ENCODE measurements at places on chromosomes 16 and 17. TPM values are rescaled to one million over a fixed set of nuclear protein-coding genes. Genes with fewer than 3 reads are reported as not detected.
A peak's percentile ranks its signal among the peaks of the same experiment; 100 is the strongest.

GRCh38 chr17:37828651-37829124 lies 83.8 kb upstream of the HNF1B start:
- no peaks in the 10 kb centered on the region for H3K27me3 ChIP-seq
- H3K27ac ChIP-seq, result no peak overlapping the region
- no peak overlapping the region for H3K4me3 ChIP-seq
- no peaks in the 10 kb centered on the region for H3K4me1 ChIP-seq

- no peak for DNase-seq
- H3K4me1 ChIP-seq, result no peaks in the 10 kb centered on the region
- H3K27ac ChIP-seq, result no peak overlapping the region
- H3K4me3 ChIP-seq, result no peak overlapping the region
- H3K36me3 ChIP-seq, result no peaks in the 10 kb centered on the region
Measured at GRCh38 chr16:73683804-73684203, 612.8 kb upstream of the PSMD7 start.

- no peak for DNase-seq
- no peaks in the 10 kb centered on the region for H3K36me3 ChIP-seq
- H3K4me1 ChIP-seq, result peaks cover 15% of the 10 kb centered on the region
- H3K27ac ChIP-seq, result no peak overlapping the region
Measured at GRCh38 chr17:4332296-4332970, 34.0 kb downstream of the UBE2G1 start.

Gene TAX1BP3
- total RNA-seq, result 177 TPM

Gene GLYR1
- 85.1 TPM for total RNA-seq

GRCh38 chr17:40522250-40522960 lies 21.0 kb upstream of the TNS4 start:
- no peak overlapping the region for H3K27ac ChIP-seq
- H3K36me3 ChIP-seq, result no peaks in the 10 kb centered on the region
- no peaks in the 10 kb centered on the region for H3K27me3 ChIP-seq
- no peak overlapping the region for H3K4me3 ChIP-seq

GRCh38 chr17:50346313-50347116 lies 589 bp downstream of the XYLT2 start:
- H3K27ac ChIP-seq, result peak overlapping the region; percentile 66
- peak; percentile 48 for DNase-seq
- no peaks in the 10 kb centered on the region for H3K36me3 ChIP-seq
- peaks cover 5% of the 10 kb centered on the region for H3K4me1 ChIP-seq
- H3K27me3 ChIP-seq, result no peaks in the 10 kb centered on the region

Gene HS3ST6
- not detected for total RNA-seq

GRCh38 chr16:89922477-89922883 lies 662 bp upstream of the TUBB3 start:
- H3K27me3 ChIP-seq, result peaks cover 26% of the 10 kb centered on the region
- H3K4me1 ChIP-seq, result peaks cover 39% of the 10 kb centered on the region
- H3K36me3 ChIP-seq, result no peaks in the 10 kb centered on the region

- H3K4me3 ChIP-seq, result no peak overlapping the region
- no peaks in the 10 kb centered on the region for H3K36me3 ChIP-seq
- H3K27ac ChIP-seq, result no peak overlapping the region
- no peaks in the 10 kb centered on the region for H3K4me1 ChIP-seq
Measured at GRCh38 chr16:1217526-1217925, 7.5 kb downstream of the TPSG1 start.

GRCh38 chr17:43737722-43738121 lies 20.9 kb downstream of the SOST start:
- H3K27ac ChIP-seq, result no peak overlapping the region
- no peaks in the 10 kb centered on the region for H3K36me3 ChIP-seq
- DNase-seq, result no peak
- no peaks in the 10 kb centered on the region for H3K4me1 ChIP-seq
- no peaks in the 10 kb centered on the region for H3K27me3 ChIP-seq

GRCh38 chr17:76793775-76794174 lies 55.9 kb downstream of the MFSD11 start:
- peaks cover 7% of the 10 kb centered on the region for H3K4me1 ChIP-seq
- no peaks in the 10 kb centered on the region for H3K36me3 ChIP-seq
- no peak overlapping the region for H3K27ac ChIP-seq
- no peak for DNase-seq
- no peak overlapping the region for H3K4me3 ChIP-seq

Gene PRSS33
- not detected for total RNA-seq

DNA sequence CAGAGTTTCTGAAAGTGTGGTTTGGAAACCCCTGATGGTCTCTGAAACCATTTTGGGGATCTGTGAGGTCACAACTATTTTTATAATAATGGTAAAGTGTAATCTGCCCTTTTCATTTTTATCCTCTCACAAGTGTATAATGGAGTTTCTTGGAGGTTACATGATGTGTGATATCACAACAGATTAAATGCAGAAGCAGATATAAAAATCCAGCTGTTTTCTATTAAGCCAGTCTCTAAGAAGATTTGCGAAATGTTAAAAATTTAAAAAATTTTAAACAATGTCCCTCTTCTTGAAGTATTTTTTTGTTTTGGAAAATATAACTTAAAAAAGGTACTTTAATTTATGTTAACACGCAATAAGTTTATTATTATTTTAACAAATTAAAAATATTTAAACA lies 48.7 kb downstream of the RPGRIP1L start:
- no peaks in the 10 kb centered on the region for H3K27me3 ChIP-seq
- H3K4me1 ChIP-seq, result no peaks in the 10 kb centered on the region
- no peak overlapping the region for H3K4me3 ChIP-seq
- H3K36me3 ChIP-seq, result peaks cover 35% of the 10 kb centered on the region
- H3K27ac ChIP-seq, result no peak overlapping the region

DNA sequence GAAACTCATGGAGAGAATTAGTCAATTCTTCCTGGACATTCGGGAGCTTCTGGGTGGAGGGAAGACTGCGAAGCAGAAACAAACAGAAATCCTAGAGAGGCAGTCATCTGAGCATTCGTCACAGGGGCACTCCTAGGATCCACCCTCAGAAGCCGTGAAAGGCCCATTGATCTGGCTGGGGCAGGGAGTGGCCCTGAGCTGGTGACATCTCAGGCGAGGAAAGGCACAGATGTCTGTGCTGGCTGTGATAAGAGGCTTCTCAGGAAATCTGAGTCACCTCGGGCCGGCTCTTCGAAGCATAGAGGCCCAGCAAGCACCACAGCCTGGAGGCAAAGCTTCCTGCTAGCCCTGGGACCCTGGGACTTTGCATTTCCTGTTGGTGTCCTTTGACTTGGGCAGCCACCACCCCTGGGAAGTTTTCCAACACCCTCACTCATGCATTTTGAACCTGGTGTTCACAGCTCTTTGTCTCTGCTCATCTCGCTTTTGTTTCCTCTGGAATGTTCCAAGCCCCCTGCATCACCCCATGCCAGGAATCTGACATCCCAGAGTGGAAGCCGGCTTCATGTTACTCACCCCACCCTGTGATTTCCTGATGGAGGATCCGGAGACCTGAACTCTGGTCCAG lies 23.3 kb upstream of the CDRT4 start:
- DNase-seq, result peak; percentile 78
- H3K4me3 ChIP-seq, result no peak overlapping the region
- H3K27ac ChIP-seq, result peak overlapping the region; percentile 51
- no peaks in the 10 kb centered on the region for H3K4me1 ChIP-seq
- no peaks in the 10 kb centered on the region for H3K36me3 ChIP-seq
- no peaks in the 10 kb centered on the region for H3K27me3 ChIP-seq

Gene FAM83G
- total RNA-seq, result 1.8 TPM

DNA sequence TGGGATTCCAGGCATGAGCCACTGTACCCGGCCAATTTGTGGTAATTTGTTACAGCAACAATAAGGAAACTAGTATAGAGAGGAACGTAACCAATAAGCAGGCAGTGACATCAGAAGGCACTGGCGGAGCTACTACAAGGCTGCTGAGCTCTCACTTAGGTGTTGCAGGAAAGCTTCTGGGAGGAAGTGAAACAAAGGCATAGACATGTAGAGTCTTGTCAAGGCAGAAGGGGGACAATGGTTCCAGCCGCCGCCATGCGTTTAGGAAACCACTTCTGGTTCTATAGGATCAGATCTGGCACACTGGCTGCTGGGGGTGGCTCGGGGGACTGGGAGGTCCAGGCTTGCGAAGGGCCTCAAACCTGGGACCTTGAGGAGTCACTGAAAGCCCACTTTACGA lies 9.4 kb upstream of the CPSF4L start:
- DNase-seq, result no peak
- no peaks in the 10 kb centered on the region for H3K27me3 ChIP-seq

DNA sequence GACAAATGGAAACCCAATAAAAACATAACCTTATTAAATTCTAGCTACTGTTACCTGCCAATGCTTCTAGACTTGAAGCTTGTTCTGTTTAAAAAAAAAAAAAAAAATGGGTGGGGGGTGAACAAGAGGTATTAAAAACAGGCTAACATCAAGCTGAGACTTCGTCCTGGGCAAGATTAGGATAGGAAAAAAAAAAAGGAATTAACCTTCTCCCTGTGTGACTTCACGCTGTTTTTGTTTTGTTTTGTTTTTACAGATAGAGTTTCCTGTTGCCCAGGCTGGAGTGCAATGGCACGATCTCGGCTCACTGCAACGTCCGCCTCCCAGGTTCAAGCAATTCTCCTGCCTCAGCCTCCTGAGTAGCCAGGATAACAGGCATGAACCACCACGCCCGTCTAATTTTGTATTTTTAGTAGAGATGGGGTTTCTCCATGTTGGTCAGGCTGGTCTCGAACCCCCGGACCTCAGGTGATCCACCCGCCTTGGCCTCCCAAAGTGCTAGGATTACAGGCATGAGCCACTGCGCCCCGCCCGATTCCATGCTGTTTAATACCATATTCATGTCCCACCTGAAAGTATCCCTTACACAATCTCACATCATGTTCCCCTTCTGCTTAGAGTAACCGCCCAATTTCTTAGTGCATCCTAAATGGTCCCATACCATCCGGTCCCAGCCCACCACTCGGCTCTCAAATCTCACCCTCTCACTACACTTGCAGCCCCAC lies 2.2 kb downstream of the USP31 start:
- no peaks in the 10 kb centered on the region for H3K27me3 ChIP-seq
- H3K4me1 ChIP-seq, result peaks cover 4% of the 10 kb centered on the region
- peak overlapping the region; percentile 84 for H3K4me3 ChIP-seq
